CD4-positive, alpha-beta memory T cell (primary cell): ENCODE measurements at places on chromosomes 5 and 9.
A peak's percentile ranks its signal among the peaks of the same experiment; 100 is the strongest.

GRCh38 chr9:96651626-96652025 is 3.5 kb downstream of the PRXL2C start:
- peak; percentile 26 for DNase-seq

GRCh38 chr9:23743036-23743435 is 83.0 kb downstream of the ELAVL2 start:
- no peak for DNase-seq

- no peak for DNase-seq
Measured at GRCh38 chr5:132289097-132289496, 5.1 kb upstream of the SLC22A4 start.

DNA sequence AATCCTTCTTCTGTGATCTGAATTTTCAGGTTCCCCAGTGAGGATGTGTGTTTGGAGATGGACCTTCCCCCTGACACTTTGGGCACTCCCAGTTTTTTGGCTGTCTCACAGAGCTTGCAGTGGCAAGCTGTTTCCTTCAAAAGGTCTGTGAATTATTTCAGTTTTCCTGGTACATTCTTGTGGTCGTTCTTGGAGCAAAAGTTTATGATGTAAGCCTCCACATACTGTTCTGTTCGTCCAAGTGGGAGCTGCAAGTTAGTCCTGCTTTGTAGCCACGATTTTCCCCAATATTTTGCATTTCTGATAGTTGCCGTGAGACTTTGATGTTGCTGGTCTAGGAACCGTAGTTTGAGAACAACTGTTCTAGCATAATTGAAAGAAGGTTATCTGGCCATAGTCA is 88.3 kb downstream of the MTAP start:
- no peak for DNase-seq

GRCh38 chr9:92599938-92600461 is 64.2 kb upstream of the ECM2 start:
- DNase-seq = no peak

DNA sequence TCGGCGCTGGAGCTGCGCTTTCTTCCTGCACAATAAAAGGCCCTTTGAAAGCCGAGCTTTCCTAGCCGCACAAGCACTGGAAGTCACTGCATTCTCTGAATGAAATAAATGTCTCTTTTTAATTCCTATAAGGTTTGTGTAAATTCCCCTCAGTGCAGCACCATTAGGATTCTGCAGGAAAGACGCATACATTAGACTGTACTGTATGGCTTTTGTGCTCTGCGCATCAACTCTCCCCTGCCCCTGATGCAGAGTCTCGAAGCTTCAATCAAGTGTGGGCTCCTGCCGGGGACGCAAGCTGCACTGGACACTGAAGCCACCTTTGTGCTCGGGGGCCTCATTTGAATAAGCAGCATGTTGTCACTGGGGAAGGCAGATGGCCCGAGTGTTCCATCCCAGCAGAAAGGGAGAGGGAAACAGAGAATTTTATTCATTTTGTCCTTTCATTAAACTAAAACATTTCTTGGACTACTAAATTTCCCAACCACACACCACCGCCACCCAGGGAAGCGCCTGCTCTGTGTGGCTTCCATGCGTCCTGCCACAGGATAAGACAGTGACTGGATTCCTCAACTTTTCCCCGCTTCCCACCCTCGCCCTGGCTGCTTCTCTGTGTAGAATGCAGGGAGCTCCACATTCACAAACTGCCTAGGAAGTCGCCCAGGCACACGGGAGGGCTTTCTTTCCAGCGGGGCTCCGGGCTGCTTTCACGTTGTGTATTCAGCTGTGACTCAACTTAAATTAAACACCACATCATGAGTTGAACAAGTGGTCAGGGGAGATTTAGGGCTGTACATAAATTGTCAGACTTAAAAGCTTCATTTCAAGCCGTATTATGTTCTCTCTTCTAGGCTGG is 635.4 kb downstream of the IRX1 start:
- no peak for DNase-seq

DNA sequence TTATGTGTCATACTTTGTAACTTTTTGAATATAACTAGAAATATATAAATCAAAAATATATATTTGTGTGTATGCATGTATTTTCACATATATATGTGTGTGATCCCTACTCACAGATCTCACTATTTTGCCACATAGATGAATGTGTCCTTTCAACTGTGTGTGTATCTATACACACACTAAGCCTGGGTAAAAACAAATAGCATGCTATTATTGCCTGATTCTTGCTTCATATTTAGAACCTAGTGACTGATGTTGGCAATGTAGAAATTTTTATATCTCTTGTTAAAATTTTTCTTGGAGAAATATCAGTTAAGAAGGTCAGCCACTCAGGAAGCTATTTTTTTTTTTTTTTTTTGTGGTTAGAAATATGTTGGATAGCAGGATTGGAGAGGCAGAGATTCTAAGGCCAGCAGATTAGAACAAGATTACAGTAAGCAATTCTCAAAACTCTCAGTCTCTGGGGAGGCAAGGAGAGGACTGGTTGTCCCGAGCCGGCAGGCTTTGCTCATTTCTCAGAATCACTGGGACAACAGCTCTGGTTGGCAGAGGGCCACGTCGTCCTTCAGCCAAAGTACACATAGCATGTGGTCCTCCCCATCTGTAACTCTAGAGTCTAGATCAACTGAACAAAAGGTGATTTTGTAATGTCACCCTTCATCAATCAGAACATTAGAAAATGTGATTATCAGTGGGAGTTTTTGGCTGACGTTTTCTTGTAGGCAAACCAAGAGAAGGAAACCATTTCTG is 19.7 kb downstream of the C6 start:
- DNase-seq = no peak

DNA sequence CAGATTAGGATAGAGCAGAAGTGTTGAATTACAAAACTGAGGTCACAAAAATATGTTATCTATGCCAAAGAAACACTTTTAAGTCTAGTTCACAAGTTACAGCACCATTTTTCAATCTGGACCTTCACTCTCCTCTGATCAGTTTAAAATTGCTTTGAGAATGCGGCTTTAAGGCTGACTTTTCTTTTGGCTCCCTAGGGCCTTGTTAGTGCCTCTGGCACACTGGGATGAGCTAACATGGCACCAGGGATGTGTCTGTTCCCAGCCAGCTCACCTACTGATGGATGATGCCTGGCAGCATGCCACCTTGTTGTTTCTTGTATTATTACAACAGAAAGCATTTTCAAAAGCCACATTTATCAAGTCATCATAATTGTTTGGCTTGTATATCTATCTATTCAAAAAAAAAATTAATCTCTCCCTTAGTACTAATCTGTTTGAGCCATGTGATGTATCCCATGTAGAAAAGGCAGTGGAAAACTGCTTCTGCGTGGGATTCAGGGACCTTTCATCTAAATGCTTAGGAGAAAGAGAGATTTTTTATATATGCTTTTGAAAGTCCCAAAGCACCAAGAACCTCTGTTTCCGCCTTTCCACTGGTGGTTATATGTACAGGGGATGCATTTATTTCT is 46.6 kb downstream of the ADAMTSL1 start:
- no peak for DNase-seq

GRCh38 chr5:156232251-156232869 is 94.6 kb upstream of the SGCD start:
- no peak for DNase-seq

GRCh38 chr5:3858524-3858923 is 262.9 kb downstream of the IRX1 start:
- no peak for DNase-seq
